ENCODE measurements at places on chromosomes 16 and 17. TPM values are rescaled to one million over a fixed set of nuclear protein-coding genes. Genes with fewer than 3 reads are reported as not detected.

The PDIA2 gene
- 2.1 TPM for total RNA-seq

The HOXB5 gene
- total RNA-seq: not detected

The CACNG3 gene
- 4.6 TPM for total RNA-seq

The COX4I1 gene
- 219 TPM for total RNA-seq

The NECAB2 gene
- 7.3 TPM for total RNA-seq
